Gastroesophageal sphincter (tissue), 4 donors: ENCODE measurements at places on chromosomes 7 and 10. TPM values are rescaled to one million over a fixed set of nuclear protein-coding genes. Genes with fewer than 3 reads are reported as not detected.

DNA sequence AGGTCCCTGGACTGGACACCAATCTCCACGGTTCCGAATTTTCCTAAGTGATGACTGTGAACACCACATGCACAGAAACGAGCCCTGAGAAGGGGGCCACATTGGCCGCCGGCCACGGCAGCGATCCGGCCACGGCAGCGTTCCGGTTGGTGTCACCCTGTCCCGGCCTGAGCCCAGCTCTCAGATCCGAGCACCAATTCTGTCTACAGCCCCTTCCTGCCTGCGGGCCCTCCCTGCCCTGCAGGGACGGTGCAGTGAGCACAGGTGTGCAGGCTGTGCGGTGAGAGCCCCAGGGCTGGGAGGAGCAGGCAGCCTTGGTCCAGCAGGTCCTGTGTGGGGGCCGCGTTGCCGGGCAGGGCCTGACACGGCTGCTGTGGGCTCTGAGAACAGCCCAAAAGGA, 29.7 kb upstream of the GPR146 start:
- ATAC-seq, result no peak

DNA sequence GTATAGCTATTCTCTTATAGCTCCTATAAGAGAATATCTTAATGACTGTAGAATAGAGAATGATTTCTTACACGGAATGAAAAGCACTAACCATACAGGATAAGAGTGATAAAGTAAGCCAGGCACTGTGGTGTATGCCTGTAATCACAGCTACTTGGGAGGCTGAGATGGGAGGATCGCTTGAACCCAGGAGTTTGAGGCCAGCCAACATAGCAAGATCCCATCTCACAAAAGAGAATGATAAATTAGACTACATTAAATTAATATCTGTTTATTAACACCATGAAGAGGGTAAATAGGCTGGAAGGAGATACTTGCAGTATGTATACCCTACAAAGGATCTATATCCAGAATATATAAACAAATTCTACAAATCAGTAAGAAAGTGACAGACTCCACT, 12.2 kb upstream of the OIT3 start:
- ATAC-seq, result no peak

DNA sequence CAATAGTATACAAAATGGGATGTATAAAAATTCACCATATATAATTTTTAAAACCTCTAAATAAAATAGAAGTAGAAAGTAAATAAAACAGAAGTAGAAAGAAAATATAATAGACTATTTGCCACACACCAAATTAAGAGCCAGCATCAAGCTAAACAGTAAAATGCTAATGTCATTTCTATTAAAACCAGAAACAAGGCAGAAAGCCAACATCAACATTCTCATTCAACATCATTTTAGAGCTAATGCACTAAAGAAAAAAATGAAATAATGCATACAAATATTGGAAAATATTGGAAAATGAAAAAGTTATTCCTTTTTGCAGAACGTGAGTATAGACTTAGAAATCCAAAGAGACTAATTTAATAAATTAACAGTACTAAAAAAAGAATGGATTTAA, 23.4 kb upstream of the RELN start:
- no peak for ATAC-seq

GRCh38 chr10:27225011-27225590, 15.5 kb downstream of the ACBD5 start:
- no peak for ATAC-seq

DNA sequence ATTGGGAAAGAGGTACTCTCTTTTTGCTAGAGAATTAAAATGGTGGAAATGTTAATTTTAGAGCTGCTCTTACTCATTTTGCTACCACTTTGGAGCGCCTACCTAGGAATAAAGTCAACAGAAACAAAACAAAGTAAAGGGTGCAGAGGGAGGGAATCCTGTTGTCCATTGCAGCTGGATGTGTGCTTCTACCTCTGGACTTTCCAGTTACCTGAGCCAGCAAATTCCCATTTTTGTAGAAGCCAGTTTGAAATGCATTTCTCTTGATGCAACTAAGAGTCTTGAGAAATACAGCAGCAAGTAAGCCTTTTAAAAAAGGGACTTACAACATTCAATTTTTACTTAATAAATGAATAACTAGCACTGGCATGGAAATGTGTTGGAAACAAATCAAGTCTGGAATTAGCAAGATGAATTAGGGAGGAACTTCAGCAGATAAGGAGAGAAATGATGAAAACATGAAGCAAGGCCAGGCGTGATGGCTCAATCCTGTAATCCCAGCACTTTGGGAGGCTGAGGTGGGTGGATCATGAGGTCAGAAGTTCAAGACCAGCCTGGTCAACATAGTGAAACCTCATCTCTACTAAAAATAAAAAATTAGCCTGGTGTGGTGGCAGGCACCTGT, 113.5 kb upstream of the CTTNBP2 start:
- peak; percentile 87 for ATAC-seq

DNA sequence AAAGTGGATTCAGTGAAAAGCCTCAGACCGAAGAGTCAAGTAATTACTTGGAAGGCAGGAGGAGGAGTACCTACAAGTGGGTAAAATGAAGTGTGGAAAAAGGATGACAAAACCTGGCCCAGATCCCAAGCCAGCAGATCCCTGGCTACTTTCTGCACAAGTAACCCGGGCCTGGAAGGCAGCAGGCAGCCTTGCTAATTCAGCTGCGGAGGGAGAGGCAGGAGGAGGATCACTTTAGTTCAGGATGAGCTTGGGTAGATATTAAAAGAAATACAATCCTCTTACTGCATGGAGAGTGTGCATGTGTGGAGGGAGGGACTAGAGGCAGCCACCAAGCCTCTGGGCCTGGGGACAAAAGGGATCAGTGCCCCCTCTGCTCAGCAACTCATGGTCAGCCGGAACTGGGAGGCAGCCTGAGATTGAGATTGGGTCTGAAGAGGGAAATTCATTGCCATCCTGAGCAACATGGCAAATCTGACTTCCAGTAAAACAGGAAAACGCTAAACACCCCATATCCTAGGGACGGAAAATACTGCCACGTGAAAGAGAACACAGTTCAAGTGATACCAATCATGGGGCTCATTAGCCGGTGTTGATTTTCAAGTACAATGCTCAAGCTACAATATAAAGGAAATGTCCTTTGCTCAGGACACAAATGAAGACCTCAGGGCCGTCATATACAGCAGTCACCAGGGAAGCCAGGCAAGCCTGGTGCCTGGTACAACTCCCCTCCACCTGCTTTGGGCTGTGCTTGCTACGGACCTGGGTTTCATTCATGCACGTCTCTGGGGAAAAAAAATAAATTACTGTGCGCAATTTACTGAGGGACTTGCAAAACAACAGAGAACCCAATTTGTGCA, 1.3 kb downstream of the AMPH start:
- no peak for ATAC-seq

DNA sequence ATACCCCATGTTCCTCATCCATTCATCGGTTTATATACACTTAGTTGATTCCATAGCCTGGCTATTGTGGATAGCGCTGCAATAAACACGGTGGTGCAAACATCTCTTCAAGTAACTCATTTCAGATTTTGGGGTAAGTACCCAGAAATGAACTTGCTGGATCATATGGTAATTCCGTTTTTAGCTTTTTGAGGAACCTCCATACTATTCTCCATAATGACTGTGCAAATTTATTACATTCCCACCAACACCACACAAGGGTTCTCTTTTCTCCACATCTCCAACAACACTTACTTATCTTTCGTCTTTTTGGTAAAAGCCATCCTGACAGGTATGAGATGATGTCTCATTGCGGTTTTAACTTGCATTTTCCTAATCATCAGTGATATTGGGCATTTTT, 3.7 kb downstream of the NPFFR1 start:
- ATAC-seq, result no peak

- ATAC-seq, result no peak
Measured at GRCh38 chr7:50663396-50664102, 98.3 kb upstream of the DDC start.

DNA sequence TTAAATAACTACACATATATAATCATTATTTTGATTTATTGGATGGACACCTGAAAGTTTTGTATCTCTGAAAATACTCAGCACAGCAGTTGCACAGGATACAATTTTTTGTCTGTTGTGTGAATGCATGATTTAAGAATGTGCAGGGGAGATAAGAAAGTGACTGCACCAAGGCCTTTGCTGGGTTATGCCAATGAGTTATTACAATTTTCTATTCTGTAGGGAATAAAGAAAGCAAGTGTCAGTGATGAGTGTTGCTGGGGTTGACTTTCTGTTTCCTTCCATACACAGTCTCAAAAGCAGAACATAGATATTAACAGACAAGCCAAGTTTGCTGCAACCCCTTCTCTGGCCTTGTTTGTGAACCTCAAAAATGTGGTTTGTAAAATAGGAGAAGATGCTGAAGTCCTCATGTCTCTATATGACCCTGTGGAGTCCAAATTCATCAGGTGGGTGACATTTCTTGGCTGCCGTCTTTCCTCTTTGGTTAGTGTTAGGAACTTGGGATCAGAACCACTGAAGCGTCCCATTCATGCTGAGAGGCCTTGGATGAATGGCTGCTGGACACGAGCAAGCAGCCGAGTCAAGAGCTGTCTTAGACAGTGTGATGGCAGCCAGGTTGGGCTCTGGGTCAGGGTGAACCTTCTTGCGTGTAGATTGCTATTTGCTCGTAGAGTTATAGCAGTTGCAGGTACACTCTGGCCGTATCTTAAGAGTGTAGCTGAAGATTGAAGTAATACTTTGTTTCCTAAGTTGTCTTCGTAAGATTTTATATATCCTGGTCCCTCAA, 92.8 kb downstream of the DOCK1 start:
- no peak for ATAC-seq

GRCh38 chr7:44489955-44490350, 505 bp downstream of the NUDCD3 start:
- no peak for ATAC-seq

- no peak for ATAC-seq
Measured at GRCh38 chr7:37921876-37922275, 1.4 kb downstream of the EPDR1 start.

DNA sequence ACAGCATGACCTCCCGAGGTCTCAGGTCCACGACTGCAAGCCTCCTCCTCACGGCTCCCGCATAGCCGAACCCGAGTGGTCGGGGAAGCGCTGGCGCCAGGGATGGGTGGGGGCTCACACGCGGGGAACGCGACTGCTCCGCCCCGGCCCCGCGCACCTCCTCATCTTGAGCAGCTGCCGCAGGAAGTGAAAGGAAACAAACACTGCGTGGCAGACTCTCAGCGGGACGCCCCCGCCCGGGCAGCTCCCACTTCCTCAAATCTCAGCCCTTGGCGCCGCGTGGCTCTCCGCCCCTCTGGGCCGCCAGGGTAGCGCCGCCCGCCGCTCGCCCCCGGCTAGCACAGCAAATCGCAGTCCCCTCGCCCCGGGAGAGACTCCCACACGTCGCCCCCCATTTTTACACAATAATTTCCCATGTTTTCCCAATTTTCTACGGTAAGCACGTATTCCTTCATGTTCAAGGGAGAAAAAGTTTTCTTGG, at the start of gene TMEM243:
TSS of gene TMEM243 (minus strand) at position 188 of the 481 bp plus-strand sequence. CDS start 229 bp downstream, outside the sequence.
- peak; percentile 84 for ATAC-seq

DNA sequence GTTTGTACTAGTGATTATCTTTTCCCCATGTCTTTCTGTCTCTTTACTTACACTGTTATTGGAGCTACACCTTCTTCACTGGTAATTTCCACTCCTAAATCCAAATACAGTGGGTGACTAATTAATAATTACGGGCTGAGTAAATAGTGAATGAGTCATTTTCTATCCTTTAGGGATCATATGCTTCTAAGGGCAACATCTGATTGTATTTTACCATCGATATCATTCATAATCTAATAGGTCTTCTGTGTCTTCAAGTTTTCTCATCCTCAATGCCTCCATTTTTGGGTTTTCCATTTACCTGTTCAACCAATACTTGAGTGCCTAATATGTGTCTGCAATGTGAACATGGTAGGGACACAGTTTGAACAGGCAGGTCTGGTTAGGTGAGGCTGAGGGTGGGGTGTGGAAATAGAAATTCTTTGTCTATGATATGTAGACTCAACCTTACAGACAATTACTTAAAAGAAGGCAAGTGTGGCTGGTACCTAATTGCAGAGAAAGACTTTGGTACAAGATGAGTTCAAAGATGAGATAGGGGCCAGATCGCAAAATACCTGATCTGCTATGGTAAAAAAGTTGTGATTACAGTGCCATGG, 5.9 kb upstream of the DHX32 start:
- ATAC-seq, result no peak

DNA sequence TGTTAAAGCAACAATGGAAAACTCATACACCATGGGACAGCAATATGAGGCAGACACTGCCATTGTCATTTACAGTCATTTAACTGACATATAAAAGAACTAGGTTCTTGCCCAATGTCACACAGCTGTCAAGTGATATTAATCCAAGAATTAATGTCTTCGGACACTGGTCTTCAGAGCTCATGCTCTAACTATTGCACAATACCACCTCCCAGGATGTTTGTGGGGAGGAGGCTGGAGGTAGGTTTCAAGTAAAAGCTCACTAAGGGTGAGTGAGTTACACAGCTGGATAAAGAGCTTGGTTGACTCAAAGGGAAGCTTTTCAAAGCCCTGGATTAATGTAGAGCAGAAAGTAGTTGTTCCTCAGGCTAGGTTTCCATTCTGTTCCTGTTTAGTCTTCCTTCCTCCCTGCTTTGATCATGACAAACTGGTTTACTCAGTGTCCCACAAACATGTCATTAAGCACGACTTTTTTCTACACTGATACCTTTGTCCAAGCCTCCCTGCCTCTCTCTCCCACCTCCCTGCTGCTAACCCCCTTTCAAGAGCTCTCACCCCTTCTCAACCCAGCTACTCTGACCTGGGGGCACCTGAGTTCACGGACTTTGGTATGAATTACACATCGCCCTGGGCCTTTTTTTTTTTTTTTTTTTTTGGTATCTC, 987 bp upstream of the EXOC6 start:
- no peak for ATAC-seq

- ATAC-seq, result no peak
Measured at GRCh38 chr10:33869028-33869427, 534.6 kb upstream of the NRP1 start.

DNA sequence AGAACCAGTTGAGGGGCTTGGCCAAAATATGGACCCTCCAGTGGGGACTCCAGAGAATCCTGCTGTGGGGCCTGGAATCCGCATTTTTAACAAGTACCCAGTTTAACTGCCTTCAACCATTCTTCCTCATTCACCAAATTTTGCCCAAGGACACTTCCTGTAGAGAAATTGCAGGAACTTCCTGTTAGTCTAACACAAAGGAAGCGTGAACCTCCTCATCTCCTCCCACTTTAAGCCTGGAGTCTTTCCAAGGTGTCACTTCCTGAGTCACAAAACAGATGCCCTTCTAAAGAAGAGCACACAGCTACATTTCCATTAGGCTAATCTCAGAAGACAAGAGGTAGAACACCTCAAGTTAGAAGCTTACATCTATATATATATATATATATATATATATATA, 188.4 kb downstream of the PPP1R17 start:
- ATAC-seq, result no peak

DNA sequence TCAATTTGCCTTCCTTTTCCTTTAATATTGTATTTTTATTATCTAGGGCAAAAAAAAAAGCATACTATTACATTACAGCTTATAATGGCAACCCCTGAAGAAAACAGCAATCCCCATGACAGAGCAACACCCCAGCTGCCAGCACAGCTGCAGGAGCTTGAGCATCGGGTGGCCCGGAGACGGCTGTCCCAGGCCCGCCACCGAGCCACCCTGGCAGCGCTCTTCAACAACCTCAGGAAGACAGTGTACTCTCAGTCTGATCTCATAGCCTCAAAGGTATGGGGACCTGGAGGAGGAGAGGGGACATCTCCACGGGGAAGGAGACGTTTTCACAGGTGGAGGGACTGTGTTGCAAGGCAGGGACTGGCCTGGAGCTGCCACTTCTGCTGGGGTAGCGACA, 6.8 kb downstream of the STRA8 start:
- no peak for ATAC-seq

Gene OR2A12
- not detected for total RNA-seq

Gene PTF1A
- not detected for total RNA-seq

Gene PLEKHS1
- total RNA-seq, result 1.1 TPM

Gene RAPGEF5
- 29.8 TPM for total RNA-seq

Gene STEAP1B
- 2.8 TPM for total RNA-seq

Gene ZNF488
- not detected for total RNA-seq

Gene LIPA
- total RNA-seq, result 15.7 TPM
